ENCODE measurements at places on chromosomes 3 and 15.

- no peak for DNase-seq
Measured at GRCh38 chr3:36461597-36461996, 81.3 kb downstream of the STAC start.

GRCh38 chr3:36840453-36840921, 76.1 kb upstream of the DCLK3 start:
- no peak for DNase-seq

- no peak for DNase-seq
Measured at GRCh38 chr15:69562564-69562963, 109.9 kb downstream of the RPLP1 start.

DNA sequence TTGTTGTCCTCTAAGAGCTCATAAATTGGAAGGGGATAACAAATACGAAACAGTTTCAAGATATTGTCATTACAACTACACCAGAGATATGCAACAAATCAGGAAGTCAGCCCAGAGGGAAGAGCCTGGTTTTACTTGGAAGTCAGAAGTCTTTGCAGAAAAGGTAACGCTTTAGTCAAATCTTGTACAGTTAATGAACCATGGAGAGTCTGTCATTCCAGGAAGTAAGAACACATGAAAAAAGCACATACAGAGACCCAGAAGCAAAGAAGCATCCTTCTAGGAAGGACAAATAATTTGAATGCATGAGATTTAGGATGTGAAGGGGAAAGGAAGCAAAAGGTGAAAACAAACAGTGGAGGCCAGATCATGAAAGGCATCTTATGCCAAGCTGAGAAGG, 19.6 kb downstream of the DYNC1LI1 start:
- DNase-seq: no peak

DNA sequence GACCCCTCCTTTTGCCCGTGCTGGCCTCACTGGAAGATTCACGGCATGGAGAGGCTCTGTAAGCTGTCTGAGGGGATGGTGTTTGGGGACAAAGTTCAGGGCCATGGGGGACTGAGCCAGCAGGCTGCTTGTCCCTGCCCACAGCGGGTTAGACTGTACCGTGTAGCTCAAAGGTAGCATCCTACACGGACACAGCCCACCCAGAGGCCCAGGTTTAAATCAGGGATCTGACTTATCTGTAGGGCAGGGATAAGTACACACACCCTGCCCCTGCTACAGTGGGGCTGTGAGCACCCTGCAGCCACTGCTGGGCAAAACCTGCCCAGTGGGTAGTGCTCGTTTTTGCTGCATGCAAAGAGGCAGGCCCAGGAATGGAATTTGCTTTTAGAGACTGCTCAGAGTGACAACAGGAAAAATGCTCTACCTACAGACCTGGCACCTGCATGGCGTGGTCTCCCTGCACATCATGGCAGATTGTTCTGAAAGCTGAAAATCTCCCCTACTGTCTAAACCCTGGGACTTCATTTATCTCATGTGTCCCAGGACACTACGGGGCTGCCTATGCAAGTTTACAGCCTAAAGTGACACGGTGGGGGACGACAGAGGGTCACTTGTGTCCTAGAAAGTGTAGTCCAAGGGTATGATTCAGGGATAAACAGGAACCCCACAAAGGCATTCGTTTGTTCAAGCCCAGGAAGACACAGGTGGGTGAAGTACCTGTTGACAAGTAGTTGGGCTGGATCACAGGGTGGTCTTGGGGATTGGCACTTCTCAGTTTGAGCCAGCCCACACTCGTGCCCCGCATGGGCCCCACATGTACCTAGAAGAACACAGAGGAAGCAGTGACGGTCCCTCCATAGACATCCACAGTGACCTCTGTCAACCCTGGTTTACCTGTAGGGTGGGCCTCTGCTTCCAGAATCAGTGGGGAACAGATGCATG, 27.7 kb downstream of the CHDH start:
- DNase-seq: no peak

DNA sequence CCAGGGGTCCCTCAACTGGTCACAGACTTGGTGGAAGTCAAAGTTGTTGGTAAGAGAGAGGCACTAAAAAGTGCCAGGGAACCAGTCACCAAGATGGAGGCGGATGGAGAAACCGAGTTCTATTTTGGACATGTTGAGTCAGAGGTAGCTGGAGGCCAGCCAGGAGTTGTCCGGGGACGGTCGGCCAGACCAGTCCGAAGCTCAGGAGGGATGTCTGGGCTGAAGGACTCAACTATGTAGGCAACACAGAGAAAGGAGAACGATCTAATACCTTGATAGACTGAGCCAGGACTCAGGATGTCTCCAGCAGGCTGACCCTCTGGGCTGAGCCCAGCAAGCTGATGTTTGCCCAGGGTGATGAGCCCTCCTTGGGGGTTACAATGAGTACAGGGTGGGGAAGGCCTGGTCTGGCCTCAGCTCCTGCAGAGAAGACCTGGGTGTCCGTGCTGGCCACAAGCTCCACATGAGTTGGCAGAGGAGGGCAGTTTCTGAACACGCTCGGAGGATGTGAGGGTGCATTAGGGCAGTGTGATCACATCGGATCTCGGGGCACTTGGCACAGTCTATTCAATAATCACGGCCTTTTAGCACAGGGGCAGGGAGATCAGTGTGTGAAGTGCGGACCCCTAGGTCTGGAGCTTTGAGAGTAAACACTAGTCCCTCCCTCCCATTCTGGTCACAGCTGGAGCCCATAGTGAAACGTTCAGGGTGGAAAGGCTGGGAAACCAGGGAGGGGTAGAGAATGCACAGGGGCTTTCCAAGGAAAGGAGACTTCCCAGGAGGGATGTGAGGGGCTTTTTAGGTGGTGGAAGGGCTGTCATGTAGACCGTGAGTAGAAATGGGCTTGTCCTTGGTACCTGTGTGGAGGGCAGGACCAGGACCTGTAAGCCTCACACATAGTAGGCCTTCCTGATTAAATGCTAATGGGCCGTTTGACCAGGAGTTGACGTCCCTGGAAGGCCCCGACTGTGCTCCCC, 111.9 kb downstream of the ETFA start:
- peak; percentile 34 for DNase-seq

- no peak for DNase-seq
Measured at GRCh38 chr3:125202197-125202596, 10.4 kb downstream of the SLC12A8 start.

- no peak for DNase-seq
Measured at GRCh38 chr3:40494698-40495097, 11.1 kb upstream of the ZNF620 start.

- DNase-seq: no peak
Measured at GRCh38 chr15:35107122-35107521, 22.0 kb upstream of the NANOGP8 start.

DNA sequence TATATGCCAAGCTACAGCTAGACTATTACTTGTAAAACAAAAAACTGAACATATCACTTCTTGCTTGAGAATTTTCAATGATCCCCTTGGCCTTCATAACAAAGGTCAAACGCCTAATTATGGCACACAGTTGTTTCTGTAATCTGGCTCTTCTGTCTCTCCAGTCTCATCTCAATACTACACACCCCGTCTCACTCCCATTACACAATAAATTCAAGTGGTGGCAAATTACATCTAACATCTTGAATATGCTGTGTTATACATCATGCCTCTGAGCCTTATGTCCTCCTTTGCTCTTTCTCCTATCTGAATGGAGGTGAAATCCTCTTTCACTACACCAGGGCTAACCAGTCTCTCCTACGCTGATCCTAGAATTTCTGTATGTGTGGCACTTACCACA, 140.4 kb downstream of the TBL1XR1 start:
- no peak for DNase-seq

GRCh38 chr15:22954326-22954725, 25.8 kb downstream of the CYFIP1 start:
- no peak for DNase-seq

DNA sequence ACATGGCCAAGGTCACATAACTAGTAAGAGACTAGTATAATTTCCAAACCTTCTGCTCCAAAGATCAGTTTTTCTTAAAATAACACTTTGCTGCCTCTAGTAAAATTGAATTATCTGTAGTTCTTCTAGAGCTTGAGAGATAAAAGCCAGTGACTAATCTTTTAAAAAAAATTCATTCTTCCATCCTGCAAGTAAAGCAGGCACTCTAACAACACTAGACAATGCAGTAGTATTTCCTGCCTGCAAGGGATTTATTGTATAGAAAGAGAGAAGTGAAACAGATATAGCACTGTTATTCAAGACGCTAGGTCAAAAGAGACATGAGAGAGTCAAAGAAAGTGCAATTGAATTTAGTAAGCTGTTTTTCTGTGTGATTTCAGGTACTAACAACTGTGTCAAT, 159.5 kb upstream of the TBC1D5 start:
- DNase-seq: no peak
